AG09309 (cell line): ENCODE measurements at places on chromosomes 1 and 21.

- no peak for DNase-seq
Measured at GRCh38 chr21:33566514-33566913, 22.0 kb downstream of the DONSON start.

DNA sequence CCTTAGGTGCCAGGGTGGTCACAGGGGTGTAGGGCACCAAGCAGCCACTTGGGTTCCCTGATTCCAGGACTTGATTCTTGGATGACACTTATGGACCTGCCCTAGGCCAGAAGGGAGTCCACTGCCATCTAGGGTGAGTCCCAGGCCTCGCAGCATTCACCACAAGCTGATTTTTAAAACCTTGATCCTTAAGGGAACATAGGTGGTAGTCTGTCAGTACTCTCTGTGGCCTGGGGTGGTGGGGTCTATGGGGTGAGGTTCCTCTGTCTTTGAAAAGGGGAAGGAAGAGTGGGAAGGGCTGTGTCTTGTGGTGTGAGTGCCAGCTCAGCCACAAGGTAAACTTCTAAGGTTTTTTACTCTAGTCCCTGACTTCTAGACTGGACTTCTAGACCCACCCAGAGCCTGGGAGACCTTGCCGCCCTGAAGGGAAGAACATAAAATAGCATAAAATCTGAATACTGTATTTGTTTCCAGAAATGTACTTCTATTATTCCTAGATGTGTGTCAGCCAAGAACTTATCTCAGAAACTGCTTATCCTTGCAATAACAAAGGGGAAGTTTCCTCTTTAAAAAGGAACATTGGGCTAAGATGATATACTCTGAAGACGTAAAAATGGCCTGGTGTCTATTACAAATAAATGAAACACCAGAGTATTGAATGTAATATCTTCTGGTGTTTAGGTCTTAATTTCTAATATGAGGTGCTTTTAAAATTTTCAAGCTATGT lies 757.3 kb downstream of the LTN1 start:
- no peak for DNase-seq

GRCh38 chr1:983798-984475 lies 2.0 kb upstream of the PERM1 start:
- DNase-seq, result no peak

GRCh38 chr1:36729289-36729688 lies 246.6 kb upstream of the CSF3R start:
- DNase-seq, result no peak

- DNase-seq, result no peak
Measured at GRCh38 chr1:247992986-247993385, 20.5 kb upstream of the OR2L5 start.

DNA sequence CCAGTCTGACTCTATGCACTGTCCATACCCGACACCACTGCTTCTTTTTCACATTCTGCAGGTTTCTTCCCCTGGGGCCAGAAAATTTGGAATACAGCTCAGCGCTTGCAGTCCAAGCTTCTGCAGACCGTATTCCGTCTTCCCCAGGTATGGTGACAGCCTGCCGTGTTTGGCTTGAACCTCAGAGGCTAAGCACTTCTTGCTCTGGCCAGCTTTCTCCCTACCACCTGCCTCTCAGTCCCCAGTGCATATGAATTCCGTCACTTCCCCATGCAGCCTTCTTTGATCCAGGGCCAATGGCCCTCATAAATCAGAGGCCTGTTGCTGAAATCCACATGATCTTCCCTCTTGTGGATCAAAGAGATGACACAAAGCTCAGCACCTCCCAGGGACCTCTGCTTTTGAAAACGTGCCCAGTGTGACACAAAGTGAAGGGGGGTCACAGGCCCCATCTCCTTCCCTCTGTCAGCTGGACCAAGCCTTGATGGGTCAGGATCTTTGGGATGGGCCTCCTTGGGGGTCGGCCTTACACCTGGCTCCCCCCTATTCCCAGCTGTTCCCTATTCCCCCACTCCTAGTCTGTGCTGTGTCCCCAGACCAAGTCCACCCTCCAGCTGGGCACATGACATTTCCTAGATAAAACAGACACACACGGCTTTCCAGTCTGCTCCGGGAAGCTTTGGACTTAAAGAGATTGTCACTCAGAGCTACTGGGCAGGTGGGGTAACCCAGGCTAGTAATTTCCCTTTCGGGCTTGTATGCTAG lies 66.6 kb downstream of the HMGB4 start:
- no peak for DNase-seq

GRCh38 chr1:36401602-36402503 lies 4.1 kb upstream of the LSM10 start:
- DNase-seq, result no peak

DNA sequence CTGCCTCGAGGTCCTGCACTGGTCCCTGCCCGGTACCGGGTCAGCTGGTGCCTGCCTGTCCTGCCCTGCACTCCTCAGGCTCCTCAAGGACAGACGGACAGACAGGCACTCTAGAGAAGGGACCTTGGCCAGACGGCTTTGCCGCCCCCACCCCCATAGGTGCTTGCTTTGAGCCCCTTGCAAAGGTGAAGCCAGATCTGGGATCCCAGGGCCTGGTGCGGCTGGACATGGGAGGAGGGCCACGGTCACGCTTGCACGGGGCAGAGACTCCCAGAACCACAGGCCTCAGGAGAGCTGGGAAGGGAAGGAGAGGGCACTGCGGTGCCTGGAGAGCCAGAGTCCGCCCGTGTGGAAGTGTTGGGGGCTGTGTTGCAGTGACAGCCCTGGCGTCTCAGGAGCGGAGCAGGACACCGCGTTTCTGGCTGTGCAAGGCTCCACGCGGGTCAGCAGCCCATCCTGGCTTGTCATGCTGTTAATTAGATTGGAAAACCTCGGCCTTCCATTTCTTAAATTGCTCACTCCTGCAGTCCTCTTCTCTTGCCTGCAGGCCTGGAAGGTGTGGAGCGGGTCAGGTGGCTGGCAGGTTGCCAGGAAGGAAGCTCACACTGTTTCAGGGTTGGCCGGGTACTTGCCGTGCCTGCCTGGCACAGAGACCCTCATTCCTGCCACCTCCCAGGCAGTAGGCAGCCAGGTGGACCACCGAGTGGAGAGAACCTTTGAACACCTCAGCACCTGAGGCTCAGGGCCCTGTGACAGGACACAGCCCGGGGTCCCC lies 16.3 kb downstream of the COL18A1 start:
- DNase-seq, result no peak
